GM23248 (cell line): ENCODE measurements at places on chromosomes 6 and 20. TPM values are rescaled to one million over a fixed set of nuclear protein-coding genes. Genes with fewer than 3 reads are reported as not detected.
A peak's percentile ranks its signal among the peaks of the same experiment; 100 is the strongest.

GRCh38 chr6:167714152-167714551, 112.6 kb upstream of the AFDN start:
- no peak for DNase-seq
- H3K36me3 ChIP-seq = no peaks in the 10 kb centered on the region
- H3K27ac ChIP-seq = no peak overlapping the region
- no peak overlapping the region for H3K4me3 ChIP-seq

- H3K36me3 ChIP-seq = no peaks in the 10 kb centered on the region
- DNase-seq = no peak
- H3K4me3 ChIP-seq = no peak overlapping the region
- no peaks in the 10 kb centered on the region for H3K27me3 ChIP-seq
- H3K27ac ChIP-seq = no peak overlapping the region
- H3K4me1 ChIP-seq = no peaks in the 10 kb centered on the region
These were observed 4.1 kb downstream of the MYLK4 start for GRCh38 chr6:2746557-2747061.

DNA sequence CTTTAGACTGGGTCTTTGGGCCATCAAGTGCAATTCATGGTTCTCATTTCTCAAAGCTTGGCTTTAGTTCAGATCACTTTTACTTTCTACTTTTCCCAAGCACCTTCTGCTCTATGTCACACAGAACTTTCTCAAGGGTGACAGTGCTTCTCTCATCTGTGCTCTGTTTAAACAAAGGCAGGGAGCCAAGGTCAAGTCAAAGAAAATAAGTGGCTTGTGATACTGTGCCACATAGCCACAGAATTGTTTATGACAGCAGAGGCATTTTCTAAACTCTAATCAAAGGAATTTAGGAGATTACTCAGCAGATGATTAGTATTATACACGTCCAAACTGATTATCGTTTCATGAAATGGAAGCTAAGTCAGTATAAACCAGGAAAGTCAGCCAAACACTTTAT, 348.0 kb downstream of the HDGFL1 start:
- no peak overlapping the region for H3K27ac ChIP-seq
- no peaks in the 10 kb centered on the region for H3K4me1 ChIP-seq
- DNase-seq = no peak
- no peaks in the 10 kb centered on the region for H3K36me3 ChIP-seq

DNA sequence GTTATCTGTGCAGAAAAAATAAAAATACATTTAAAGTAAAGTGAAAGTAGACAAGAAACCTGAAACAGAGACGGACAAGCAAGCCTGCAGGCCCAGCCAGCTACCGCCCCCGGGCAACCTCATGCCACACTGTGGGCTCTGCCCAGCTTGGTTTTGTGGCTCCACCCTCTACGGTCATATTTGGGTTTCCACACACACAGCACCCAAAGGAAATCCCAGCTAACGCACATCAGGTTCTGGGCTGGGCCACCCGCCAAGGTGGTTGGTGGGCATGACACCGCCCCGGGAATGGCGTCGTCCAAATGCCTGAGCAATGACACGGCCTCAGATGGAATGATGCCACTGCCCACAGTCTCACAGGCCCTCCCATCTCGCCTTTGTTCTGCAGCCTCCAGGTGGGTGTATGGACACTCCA, 22.9 kb downstream of the FAM110A start:
- peak overlapping the region; percentile 33 for H3K4me3 ChIP-seq
- no peaks in the 10 kb centered on the region for H3K27me3 ChIP-seq
- peak; percentile 93 for DNase-seq
- H3K4me1 ChIP-seq = peaks cover 27% of the 10 kb centered on the region
- peak overlapping the region; percentile 53 for H3K27ac ChIP-seq
- H3K36me3 ChIP-seq = no peaks in the 10 kb centered on the region

GRCh38 chr20:34088305-34089174, 23.5 kb downstream of the EIF2S2 start:
- no peak for DNase-seq
- H3K4me3 ChIP-seq = no peak overlapping the region
- H3K36me3 ChIP-seq = peaks cover 54% of the 10 kb centered on the region
- no peak overlapping the region for H3K27ac ChIP-seq
- peaks cover 5% of the 10 kb centered on the region; the same call in 1 of the 2 replicates for H3K4me1 ChIP-seq

DNA sequence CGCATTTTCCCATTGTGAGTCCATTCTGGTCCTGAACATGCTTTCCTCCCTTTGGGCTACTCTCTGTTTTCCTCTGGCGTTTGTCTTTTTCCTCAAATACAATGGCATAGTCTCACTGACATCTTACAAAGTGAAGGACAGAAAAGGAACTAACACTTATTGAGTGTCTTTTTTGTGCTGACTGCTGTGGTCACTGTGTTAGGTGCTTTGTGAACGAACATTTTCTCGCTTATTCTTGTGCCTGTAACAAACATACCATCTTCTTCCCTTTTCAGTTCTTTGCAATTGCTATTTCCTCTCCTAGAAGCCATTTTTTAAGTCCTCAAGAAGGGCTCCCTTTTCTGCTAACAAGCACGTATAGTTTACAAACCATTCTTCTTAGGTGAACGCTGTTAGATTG, 15.4 kb downstream of the FIG4 start:
- no peak for DNase-seq
- H3K27ac ChIP-seq = no peak overlapping the region
- H3K4me1 ChIP-seq = no peaks in the 10 kb centered on the region
- no peaks in the 10 kb centered on the region for H3K27me3 ChIP-seq

The NHLRC1 gene
- 2.5 and 3.2 TPM in 2 replicates for total RNA-seq

The LY86 gene
- not detected in 2 replicates for total RNA-seq
